Head of caudate nucleus (tissue), 42 donors: ENCODE measurements at places on chromosomes 5 and 9.

DNA sequence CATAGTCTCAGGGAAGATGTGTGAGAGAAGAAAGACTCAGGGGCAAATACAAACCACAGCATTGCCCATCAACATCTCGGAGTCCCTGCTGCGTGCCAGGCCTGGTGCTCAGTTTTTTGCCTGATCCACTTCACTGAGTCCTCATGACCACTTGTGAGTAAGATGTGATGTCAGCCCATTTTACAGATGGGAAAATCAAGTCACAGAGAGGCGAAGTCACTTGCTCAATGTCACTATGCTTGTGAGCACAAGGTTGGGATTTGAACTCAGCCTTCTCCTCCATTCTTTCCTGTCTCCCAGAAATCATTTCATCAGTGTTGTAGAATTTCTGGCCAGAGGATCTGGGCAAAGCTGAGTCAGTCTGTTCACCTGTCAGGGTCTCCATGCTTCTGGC lies 34.6 kb upstream of the PSD2 start:
- no peak for DNase-seq

DNA sequence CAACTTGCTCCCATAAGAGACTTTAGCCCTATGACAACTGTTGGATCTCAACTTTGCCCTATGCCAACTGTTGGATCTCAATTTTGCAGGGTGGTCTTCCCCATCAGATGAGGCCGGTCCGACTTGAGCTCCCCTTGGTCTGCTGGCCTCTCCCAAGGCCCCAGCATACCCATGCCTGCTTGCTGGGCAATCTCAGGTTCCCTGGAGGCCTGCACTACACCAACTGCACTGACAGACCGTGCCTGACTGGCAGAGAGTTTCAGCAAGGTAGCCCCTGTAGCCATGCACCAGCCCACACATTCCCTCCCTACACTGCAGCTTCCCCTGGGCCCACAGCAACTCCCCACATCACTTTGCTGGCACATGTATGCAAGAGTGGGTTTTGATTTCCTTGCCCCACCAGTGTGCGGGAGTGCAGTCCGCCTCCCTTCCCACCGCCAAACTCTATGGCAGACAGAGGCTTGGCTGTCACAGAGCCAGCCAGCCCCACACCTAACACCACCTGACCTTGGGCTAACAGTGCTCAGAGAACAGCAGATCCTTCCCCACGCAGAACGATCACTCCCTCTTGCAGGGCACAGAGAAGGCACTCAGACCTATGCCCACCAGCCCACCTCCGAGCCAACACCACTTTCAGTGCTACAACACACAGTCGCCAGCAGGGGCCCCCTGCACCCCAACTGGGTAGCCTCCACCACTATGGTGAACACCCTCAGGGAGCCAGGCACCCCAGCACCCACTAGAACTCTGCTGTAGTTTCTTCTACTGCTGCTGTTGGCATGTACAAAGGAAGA lies 279.9 kb upstream of the COX7C start:
- no peak for DNase-seq

DNA sequence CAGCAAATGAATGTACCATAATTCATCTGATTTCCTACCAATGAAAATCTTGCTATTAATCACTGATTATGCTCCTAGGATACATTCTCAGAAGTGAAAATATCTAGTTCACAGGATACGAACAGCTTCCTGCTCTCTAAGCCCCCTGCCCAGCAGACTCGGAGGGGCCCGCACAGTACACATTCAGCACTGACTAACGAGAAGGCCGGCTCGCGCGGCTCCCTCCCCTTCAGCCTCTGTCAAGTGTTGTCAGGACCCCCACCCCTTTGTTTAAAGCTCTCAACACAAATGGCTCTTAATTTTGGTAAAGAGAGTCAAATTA lies 82.0 kb downstream of the PRRT1B start:
- no peak for DNase-seq

GRCh38 chr9:129282731-129283211 lies 104.7 kb upstream of the IER5L start:
- DNase-seq: peak; percentile 29

DNA sequence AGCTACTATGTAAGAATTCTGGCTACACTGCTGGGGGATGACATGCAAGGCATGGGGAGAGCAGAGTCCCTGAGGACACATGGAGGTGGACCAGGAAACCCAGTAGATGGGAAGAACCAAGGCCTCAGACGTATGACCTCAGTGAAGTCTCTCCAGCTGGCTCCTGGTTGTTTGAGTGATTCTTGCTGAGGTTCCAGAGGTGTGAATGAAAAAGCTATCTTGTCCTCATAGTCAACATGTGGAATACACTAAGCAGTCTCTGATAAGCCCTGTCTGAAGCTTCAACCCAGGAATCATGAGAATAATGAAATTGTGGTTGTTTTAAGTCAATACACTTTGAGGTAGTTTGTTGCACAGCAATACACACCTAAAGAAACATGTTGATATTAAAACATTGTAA lies 78.0 kb downstream of the GABRA6 start:
- DNase-seq: no peak

GRCh38 chr5:145958436-145958835 lies 22.1 kb downstream of the SH3RF2 start:
- no peak for DNase-seq

DNA sequence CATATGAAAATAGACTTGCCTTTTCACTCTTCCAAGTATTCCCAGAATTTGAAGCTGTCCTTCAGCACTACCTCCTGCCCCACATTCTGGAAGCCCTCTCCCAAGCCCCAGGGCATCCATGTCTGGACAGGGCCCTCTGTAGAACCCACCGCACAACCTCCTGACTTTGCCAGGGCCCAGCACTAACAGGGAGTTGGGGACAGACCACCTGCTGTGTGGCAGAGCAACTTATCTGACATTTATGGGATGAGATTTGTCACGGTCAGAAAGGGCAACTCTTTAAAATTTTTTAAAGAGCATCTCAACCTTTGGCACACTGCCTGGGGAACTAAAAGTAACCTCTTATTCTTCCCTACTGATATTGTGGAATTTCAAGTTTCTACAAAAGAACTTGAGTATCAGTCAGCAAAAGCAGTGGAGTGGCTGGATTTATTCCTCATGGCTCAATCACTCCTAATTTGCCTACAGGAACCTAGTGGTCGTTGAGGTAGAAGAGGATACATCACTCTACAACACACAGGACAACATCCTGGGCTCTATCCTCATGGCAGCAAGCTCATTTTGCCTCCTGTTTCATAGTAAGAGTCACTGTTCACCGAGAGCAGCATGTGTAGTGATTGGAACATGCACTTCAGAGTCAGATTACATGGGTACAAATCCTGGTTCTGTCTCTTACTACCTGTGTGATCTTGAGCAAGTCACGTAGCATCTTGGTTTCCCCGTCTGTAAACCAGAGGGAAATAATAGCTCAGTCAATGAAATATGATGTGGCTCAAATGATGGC lies 285.3 kb downstream of the ENC1 start:
- DNase-seq: no peak

DNA sequence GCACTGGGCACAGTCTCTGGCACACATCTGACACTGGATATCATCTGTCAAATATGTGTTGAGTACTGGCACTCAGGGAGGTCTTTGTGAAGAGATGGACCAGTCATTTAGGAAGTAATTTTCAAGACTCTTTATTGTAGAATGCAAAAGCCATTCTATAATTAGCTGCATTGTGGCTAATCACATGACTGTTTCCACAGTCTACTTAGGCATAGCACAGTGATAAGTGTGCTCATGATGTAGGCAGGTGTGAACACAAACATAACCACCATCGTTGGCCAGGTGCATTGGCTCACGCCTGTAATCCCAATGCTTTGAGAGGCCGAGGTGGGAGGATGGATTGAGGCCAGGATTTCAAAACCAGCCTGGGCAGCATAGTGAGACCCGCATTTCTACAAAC lies 62.2 kb downstream of the CFAP77 start:
- DNase-seq: no peak

GRCh38 chr9:113567361-113568080 lies 104.0 kb downstream of the RGS3 start:
- DNase-seq: peak; percentile 8

DNA sequence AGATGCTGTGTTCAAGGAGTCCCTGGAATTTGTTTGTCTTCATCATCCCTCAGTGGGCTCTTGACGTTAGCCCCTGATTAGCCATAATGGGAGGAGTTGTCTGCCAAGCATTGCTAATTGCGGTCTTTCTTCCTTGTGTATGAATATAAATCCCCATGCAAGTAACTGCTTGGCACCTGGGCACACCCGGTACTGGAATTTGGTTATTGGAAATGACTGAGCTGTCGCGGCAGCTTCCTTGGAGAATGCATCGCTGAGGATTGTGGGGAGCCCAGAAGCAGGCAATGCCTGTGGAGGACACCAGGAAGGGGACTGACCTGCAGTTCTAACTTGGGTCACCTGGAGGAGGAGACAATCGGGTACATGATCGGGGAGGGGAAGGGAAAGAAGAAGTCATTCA lies 53.3 kb upstream of the CTSL start:
- DNase-seq: no peak

DNA sequence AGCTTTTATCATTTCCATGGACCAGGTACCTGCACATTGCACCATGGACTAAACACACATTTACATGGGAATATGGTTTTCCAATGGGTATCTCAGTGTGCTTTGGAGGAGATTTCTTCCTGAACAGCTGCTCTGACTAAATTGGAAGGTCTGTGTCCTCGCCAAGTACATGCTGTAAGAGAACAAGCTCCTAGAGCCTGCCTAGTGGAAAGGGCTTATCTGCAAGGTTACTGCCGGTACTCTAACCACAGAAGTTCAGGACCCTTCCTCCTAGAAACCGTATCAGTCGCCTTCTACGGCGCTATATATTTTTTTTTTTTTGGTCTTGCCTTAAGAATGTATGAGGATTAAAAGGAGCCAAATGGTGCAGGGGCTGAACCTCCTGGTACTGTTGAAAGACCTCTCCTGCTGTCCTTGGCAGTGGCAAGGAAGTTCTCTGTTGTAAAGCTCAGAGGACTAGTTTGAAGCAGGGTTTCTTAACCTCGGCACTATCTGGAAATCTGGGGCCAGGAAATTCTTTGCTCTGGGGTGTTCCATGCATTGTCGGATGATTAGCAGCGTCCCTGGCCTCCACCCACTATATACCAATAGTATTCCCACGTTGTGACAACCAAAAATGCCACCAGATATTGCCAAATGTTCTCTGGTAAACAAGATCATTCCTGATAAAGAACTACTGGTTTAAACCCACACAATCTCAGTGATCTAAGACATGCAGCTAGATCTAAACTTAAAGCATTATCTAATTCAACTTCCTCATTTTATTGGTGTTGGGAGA lies 107.4 kb downstream of the FBXO38 start:
- DNase-seq: no peak

DNA sequence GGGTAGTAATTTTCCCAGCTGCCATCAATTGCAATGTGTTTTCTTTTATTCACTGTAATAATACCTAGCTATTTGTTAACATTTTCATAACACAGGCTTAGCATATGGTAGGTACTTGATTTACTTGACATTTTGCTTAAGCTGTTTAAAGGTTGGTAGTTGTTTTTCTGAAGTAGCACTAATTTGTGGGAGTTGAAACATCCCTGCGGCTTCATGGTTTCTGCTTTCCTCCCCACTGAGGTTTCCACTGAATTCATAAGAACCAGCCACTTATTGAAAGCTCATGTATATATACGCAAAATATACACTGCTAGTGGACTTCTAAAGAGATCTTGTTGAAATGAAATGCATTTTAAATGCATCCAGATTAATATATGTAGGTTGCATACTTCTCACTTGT lies 559.9 kb downstream of the TLE4 start:
- no peak for DNase-seq

DNA sequence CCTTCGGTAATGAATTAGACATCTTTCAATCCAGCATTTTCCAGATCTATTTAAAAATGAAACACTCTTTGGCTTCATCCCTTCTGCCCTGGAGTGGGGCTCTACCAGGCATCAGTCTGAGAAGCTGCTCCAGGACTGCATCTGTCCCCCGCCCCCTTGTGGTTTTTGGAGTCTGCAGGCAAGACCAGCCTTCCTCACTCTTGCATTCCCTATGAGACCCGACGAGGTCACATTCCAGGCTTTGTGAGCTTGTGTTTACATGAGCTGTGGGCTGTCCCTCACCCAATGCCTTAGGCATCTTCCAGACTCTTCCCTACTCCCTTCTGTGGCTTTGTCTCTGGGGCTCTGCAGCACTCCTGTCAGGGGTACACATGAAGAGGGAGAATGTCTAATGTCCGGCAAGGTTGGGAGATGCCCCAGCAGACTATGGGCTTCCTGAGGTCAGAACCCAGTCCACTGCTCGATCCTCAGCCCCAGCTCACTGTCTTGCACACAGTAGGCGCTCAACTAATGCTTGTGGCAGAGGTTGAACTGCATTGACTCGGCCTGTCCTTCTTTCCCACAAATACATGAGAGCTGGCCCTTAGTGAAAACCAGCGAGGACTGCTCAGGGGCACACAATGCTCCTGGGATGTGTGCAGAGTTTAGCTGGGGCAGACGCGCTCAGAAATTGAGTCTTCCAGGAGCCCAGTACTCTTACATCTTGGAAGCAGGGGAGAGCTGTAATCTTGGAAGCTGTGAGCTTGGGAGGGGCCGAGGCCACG lies 11.7 kb upstream of the GADD45G start:
- DNase-seq: no peak

DNA sequence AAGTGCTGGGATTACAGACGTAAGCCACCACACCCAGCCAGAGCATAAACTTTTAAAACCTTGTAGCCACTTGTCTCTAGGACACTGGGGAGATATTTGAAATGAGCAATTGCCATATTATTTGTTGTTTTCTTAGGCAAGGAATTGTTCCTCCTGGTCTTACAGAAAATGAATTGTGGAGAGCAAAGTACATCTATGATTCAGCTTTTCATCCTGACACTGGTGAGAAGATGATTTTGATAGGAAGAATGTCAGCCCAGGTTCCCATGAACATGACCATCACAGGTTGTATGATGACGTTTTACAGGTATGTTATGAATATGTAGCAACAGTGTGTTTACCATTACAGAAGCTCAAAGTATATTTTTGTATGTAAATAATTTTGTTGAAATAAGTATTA lies 30.5 kb downstream of the SFXN1 start:
- no peak for DNase-seq
